ENCODE measurements at places on chromosomes 5 and 9. TPM values are rescaled to one million over a fixed set of nuclear protein-coding genes. Genes with fewer than 3 reads are reported as not detected.

The SHC3 gene
- total RNA-seq: 17.7 TPM

The ZSWIM6 gene
- 34.3 TPM for total RNA-seq

The MEGF10 gene
- total RNA-seq: 96.1 TPM

The CCL27 gene
- 0.86 TPM for total RNA-seq

The PHF24 gene
- total RNA-seq: 0.63 TPM

The BRD8 gene
- 101 TPM for total RNA-seq

The CDH12 gene
- not detected for total RNA-seq

The FCHSD1 gene
- 20.6 TPM for total RNA-seq

The F12 gene
- total RNA-seq: 2.3 TPM

The MCC gene
- total RNA-seq: 10.8 TPM

The GTF2H2C gene
- total RNA-seq: 47.9 TPM

The SLC28A3 gene
- total RNA-seq: not detected

The ARID3C gene
- total RNA-seq: not detected

The ELP1 gene
- 42.0 TPM for total RNA-seq

The SLC35D2 gene
- 19.0 TPM for total RNA-seq

The SPINK6 gene
- not detected for total RNA-seq

The LVRN gene
- 0.56 TPM for total RNA-seq

The ACTBL2 gene
- total RNA-seq: not detected

The DMGDH gene
- total RNA-seq: not detected

The CER1 gene
- 0.32 TPM for total RNA-seq

The PLPP7 gene
- 5.8 TPM for total RNA-seq

The TMEM252 gene
- total RNA-seq: not detected

The EFNA5 gene
- total RNA-seq: 42.2 TPM

The PAEP gene
- not detected for total RNA-seq

The CEL gene
- total RNA-seq: 3.5 TPM

The SLC6A3 gene
- 0.16 TPM for total RNA-seq

The PCDHB15 gene
- 5.6 TPM for total RNA-seq

The LECT2 gene
- not detected for total RNA-seq

The ADAMTS2 gene
- total RNA-seq: 1.7 TPM

The GGTA1 gene
- not detected for total RNA-seq

The C9orf50 gene
- 0.27 TPM for total RNA-seq

The GLRA1 gene
- 0.21 TPM for total RNA-seq

The PCDHGB6 gene
- total RNA-seq: 53.7 TPM

The GMCL2 gene
- not detected for total RNA-seq

The TSSK1B gene
- 0.16 TPM for total RNA-seq

The RALGPS1 gene
- total RNA-seq: 11.7 TPM

The GABRA1 gene
- not detected for total RNA-seq

The ALDH1A1 gene
- total RNA-seq: 0.14 TPM

The FOXD4L3 gene
- not detected for total RNA-seq

The NMUR2 gene
- not detected for total RNA-seq

The PALM2AKAP2 gene
- 5.6 TPM for total RNA-seq
